ENCODE measurements at places on chromosomes 1 and 21.

DNA sequence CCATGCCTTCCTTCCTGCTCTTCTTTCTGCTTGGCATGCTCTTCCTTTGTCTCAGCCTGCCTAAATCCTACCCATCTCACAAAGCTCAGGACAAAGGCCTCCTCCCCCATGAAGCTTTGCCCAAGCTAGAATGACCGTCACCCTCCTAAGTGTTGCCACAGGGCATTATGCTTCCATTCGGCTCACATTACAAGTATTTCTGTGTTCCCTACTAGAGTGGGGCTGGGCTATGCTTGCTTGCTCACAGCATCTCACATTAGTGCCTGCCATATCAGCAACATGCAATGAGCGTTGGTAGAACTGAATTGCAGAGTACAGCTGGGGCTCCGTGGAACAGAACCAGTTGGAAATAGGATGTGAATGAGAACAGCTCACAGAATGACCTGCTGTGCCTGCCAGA lies 82.8 kb downstream of the CD58 start:
- DNase-seq = no peak

DNA sequence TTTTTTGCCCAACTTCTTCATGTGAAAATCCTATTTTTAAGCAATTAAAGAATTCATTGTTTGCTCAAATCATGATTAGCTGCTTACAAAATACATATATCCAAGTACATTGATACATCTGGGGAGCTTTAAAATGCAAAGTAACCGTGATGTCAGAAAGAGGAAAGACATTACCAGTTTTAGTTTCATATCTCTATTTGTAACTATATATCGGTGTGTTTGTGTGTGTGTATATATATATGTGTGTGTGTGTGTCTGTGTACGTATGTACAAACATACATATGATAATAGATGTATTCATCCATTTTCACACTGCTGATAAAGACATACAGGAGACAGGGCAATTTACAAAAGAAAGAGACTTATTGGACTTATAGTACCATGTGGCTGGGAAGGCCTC lies 310.1 kb downstream of the DPYD start:
- no peak for DNase-seq

- DNase-seq = no peak
Observed at GRCh38 chr1:161439280-161440232, 65.7 kb upstream of the FCGR2A start.

DNA sequence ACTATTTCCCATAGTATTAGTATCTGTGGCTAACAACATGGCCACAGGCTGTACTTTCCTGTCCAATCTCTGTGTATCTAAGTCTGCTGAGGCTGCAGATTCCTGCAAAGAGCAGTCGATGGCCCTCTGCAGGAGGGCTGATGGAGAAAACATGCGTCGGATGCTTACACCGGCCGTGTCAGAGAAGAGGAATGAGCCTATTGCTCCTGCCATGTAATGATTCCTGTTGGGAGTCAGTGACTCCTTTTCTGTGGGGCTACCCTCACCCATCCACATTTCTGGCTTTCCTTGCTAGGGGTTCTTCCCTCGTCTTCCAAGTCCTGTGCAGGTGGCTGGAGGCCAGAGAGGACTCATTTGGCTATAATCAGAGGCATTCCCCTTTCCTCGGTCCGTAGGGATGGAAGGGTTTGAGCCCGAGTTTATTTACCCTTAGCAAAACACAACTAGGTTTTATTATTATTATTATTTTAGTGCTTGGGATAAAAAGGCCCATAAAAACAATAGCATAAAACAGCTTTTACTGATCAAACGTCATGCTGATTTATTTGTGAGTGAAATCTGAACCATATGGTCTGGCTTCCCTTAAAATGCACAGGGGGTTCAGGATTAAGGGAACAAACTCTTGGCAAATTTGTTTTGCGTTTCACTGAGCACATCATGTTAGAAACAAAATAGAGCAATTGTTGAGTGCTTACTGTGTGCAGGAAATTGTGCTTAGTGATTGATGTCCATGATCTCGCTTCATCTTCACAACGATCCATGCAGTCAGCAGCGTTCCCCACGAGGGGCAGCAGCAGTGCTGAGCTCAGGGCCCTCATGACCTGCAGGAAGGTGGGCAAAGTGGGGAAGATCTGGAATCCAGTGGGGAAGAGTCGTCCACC lies 70.8 kb downstream of the KIF26B start:
- DNase-seq = no peak

DNA sequence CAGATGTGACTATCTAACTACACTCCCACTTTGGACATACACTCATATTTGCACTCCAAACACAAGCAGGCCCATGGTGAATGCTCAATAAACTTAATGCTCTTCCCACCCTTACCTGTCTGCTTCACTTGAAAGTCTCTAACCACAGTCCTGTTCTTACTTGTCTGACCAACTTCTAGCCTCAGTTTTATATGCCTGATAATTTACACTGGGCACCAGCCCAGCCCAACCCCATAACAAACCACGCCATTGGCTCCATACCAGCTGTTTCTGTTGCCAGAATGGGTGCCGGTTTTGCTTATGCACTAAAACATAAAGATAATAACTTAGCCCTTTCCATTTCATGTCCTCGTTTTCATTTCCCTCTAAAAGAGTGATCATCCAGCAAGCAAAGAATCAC lies 395.4 kb downstream of the NTNG1 start:
- DNase-seq = no peak

DNA sequence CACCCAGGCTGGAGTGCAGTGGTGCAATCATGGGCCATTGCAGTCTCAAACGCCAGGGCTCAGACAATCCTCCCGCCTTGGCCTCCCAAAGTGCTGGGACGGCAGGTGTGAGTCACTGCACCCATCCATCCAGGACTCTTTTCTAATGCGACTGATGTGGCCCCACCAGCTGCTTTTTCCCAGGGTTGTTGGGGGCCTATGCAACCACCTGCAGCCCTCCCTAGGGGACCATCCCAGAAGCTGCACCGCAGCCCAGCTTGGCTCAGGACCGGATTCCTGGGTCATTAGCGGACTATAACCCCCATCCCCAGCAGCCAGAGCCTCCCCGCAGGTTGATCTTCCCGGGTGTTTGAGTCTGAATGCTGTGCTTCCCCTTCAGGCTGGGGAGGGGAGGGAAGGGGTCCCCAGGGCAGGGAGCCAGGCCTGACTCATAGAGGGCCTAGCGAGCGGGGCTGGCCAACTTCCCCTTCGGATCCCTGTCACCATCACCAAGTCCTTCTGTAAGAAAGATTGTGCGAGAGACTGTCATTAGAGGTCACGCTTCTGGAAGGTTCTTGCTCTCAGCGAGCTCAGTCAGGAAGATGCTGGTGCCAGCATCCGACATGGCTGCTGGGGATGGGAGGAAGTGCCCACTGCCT lies 108.7 kb upstream of the ACTRT2 start:
- no peak for DNase-seq

DNA sequence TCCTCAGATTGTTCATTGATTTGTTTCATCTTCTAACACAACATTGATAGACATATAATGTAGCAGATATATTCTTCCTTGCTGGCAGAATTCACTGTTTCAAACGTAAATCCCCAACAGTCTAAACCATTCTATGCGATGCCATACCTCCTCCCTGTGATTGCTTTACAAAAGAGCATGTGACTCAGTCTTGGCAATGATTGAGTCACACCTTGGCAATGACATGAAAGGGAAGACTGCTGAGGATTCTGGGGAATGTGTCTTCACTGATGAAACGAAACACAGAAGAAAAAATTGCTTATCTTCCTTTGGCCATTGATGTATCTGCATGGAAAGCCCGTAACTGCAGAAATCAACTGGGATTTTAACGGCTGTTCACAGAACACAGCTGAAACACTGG lies 409.6 kb upstream of the ZRANB2 start:
- DNase-seq = no peak

DNA sequence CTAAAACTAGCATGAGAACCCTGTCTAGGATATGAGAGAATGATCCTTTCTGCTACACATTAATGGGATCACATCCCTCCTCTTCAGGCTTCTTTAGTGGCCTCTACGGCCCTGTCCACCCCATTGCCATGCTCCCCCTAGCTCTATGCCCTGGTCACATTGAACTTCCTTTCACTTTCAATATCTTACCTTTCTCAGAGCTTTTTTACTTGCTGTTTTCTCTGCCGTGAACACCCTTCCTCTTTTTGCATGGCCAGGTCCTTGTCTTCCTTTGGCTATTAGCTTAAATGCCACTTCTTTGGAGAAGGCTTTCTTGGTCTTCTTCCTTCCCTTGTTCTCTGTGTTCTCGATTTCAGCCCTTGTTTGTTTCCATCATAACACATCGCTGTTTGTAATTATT lies 97.4 kb downstream of the GIPC2 start:
- DNase-seq = no peak

DNA sequence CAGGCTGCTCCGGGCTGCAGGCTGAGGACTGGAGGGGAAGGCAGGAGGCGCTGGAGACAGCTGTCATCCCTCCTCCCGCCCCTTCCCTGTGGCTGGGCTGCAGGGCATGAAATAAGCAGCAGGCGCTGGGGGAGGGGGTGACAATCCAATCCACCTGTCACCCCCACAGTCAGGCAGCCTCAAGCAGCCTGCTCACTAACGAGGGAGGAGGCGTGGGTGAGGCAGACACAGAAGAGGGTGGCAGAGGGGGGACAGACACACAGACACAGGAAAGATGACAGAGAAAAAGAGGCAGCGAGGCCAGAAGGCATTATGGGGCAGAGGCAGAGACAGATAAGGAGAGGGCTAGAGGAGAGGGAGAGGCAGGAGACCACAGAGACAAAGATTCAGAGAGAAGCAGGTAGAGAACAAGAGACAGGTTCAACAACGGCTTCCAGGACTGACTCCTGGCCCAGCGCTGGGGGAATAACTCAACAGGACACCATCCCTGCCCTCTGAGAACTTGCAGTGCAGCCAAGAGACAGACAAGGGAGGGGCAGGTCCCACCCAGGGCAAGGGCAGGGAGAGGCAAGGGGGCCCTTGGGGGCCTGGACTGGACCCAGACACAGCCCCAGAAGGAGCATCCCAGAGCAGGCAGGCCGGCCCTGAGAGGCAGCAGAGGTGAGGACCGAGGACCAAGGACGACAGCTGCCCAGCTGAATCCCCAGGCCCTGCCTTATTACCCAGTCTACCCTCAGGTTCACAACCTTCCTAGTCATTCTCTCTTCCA lies 11.2 kb downstream of the MEF2D start:
- DNase-seq = no peak

GRCh38 chr1:74502858-74503257 lies 9.6 kb downstream of the LRRC53 start:
- no peak for DNase-seq

Data from activated CD8-positive, alpha-beta memory T cell treated with anti-CD3 and anti-CD28 coated beads for 48 hours (primary cell).